Hepatic stellate cell (primary cell): ENCODE measurements at places on chromosomes 16 and 17.

GRCh38 chr16:77246150-77246549, 46.9 kb downstream of the SYCE1L start:
- DNase-seq: no peak

DNA sequence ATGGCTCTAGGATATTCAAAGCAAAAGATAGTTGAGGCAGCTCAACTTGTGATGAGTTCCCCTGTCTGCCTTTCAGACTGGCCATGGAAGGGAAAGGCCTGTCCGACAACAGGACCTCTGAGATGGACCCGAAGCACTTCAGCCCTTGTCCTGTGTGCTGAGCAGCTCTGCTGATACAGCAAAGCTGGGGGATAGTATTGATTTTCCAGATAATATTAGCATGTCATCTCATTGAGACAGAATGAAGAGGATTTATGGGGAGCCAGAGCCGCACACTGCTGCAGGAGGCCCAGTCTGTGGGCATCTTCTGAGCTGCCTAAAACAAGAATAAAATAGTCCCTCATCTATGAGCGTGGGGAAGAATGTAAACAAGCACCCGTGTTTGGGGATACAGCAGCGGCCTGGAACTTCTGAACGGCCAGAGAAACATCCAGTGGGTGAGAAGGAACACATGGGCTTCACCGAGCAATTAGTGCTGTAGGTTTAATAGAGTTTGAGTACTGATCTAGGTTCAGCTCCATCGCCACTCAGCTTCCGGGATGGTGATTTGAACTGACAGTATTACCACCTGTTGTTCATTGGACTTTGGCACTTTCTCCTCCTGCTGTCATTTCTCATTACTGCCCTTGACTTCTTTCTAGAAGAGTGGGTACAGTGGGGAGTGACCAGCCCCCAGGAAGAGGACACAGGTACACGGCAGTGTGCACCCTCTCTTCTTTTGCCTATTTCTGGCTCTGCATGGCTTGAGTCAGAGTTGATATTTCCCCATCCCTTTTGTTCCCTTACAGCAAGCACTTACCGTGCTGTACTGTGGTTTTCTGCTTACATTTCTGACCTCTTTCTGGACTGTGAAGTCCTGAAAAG, 96.5 kb upstream of the TBX2 start:
- DNase-seq: no peak

GRCh38 chr17:21146362-21147015, 19.7 kb downstream of the DHRS7B start:
- no peak for DNase-seq

GRCh38 chr17:3572231-3572630, 14.6 kb upstream of the TRPV3 start:
- DNase-seq: no peak

DNA sequence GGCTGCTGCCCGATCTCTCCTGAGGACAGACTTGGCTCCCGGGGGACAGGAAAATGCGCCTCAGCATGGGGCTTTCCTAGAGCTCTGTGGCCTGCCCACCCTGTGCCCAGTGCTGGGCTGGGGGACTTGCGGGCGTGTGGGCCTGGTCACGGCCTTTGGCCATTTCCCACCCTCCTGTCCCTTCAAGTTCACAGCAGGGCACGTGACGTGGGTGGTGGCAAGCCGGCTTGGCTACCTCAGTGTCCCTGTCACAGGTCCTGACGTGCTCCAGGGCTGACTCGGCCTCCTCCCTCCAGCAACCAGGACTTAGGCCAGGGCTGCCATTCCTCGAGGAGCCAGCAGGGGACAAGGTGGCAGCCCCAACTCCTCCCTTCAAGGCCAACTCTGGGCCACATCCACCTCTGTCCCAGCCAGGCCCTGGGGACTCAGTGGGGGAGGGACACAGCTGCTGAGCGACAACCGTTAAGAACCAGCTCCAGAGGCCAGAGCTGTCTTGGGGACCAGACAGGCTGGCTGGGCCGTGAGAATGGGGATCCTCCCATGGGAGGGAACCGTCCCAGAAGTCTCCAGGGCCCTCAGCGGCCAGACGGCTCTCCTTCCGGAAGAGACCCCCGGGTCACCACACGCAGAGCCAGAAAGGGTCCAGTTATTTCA, 981 bp upstream of the UNC13D start:
- DNase-seq: peak; percentile 91

- no peak for DNase-seq
Measured at GRCh38 chr16:79100447-79100846, 500.1 kb downstream of the MAF start.

GRCh38 chr17:42405076-42405475, 16.8 kb upstream of the STAT3 start:
- no peak for DNase-seq

GRCh38 chr16:30896889-30897733, 697 bp downstream of the CTF1 start:
- DNase-seq: peak; percentile 92

- peak; percentile 52 for DNase-seq
Measured at GRCh38 chr17:57605675-57606105, 139.4 kb downstream of the CCDC182 start.

GRCh38 chr17:81869221-81870130, 1.7 kb downstream of the ARHGDIA start:
- no peak for DNase-seq

DNA sequence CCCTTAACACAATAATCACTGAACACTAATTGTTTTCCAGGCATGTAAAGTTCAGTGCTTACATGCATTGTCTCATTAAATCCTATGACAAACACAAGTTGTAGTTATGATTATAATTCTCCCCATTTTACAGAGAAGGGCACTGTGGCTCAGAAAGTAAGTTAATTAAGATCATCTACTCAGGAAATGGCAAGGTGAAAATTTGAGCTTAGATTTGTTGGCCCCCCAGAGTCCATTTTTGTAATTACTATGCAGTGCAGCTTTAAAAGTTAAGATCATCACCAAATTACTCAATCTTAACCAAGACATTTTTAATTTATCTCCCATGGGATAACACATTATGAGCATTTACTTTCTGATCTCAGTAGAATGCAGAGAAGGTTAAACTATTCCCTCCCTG, 34.2 kb upstream of the CCL1 start:
- no peak for DNase-seq

DNA sequence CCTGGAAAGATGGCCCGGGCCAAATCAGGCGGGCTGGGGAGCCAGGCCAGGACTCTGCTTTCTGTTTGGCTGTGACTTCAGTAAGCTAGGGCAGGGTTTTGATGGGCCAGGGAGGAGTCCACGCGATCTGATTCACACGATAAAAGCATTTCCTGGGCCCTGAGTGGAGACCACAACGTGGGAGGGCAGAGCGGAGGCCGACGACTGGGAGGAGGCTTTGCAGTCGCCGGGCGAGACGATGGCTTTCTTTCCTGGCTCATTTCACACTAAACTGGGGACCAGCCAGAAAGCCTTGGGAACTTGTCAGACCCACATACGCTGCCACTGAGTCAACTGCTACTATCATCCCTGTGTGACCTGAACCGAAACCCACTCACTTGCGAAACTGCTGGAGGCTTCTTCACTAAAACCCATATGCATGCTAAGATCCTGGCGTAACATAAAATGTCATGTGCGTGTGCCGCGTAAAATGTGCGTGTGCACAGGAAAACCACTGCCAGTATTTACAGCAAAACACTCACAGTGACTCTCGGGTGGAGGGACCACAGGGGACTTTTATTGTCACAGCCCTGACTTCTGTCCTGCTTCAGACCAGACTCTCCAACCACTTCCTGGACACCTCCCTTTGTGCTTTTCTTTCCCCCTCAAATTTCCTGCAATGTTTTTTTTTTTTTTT, 14.2 kb upstream of the RHBDF2 start:
- DNase-seq: peak; percentile 96

- DNase-seq: no peak
Measured at GRCh38 chr16:12334852-12335251, 358.3 kb downstream of the SNX29 start.

DNA sequence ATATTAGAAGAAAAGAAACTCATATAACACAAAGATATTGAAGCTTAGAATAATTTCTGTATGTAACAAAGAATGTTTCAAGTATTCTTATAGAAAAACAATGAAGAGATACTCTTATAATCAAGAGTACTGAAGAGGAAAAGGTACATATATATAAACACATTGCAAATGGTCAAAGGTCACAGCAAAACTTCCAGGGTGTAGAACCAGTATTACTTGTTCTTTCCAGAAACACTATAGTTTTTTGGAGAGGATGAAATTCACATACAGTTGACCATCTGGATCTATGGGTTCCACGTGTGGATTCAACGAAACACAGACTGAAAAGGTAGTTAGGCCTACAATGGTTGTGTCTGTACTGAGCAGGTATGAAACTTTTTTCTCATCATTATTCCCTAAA, 22.6 kb downstream of the PRPSAP1 start:
- DNase-seq: no peak

- no peak for DNase-seq
Measured at GRCh38 chr17:79414063-79414792, 196.6 kb downstream of the RBFOX3 start.

DNA sequence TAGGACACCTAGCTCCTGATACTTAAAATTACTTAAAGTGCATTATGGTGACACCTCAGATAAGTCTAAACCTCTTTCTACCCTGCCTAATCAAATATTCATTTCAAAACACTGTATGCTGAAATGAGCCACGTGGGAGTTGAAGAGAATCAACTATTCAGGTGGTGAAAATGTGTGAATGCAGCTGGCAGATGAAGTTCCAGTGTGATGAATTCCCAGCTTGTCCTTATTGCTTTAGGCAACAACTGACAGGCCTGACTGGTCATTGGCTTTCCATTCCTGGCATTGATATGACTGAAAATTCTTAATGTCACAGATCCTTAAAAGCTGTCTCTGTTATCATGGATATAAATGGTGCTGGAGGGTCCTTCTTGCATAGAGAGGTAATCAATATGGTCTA, 301.9 kb upstream of the TBX2 start:
- no peak for DNase-seq

GRCh38 chr16:79929260-79929965, 328.9 kb upstream of the MAF start:
- DNase-seq: no peak

DNA sequence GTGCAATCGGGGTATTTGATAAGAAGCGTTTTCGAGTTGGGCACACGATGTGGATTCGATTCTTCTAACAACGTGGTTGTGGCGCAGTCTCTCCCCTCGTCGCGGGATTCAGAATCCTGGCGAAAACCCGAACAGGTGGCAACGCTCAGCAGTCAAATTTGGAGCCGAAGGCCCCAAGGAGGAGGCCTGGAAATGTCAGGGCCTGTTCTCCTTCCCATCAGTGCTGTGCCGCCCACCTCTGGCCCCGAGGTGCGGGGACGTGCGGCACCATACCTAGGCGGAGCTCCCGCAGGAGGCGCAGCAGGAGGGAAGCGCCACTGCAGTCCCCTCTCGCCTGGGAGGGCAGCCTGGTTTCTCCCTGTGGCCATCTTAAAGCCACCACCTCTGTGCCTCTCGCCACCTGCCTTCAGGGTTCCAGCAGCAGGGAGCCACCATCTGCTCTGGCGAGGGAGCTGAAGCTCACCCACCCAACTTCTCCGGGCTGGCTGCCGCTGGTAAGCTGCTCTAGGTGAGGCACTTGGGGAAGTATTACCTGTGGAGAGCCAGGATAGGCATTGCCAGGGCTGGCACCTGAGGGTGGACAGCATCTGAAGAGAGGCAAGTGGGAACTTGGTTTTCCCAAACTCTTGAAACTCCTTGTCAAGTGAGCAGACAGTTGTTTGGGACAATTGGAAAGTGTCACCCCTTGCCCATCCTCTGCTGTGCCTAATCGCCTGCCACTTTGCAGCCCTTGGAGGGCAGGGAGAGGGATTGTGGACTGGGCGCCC, 2.6 kb upstream of the AATF start:
- no peak for DNase-seq

DNA sequence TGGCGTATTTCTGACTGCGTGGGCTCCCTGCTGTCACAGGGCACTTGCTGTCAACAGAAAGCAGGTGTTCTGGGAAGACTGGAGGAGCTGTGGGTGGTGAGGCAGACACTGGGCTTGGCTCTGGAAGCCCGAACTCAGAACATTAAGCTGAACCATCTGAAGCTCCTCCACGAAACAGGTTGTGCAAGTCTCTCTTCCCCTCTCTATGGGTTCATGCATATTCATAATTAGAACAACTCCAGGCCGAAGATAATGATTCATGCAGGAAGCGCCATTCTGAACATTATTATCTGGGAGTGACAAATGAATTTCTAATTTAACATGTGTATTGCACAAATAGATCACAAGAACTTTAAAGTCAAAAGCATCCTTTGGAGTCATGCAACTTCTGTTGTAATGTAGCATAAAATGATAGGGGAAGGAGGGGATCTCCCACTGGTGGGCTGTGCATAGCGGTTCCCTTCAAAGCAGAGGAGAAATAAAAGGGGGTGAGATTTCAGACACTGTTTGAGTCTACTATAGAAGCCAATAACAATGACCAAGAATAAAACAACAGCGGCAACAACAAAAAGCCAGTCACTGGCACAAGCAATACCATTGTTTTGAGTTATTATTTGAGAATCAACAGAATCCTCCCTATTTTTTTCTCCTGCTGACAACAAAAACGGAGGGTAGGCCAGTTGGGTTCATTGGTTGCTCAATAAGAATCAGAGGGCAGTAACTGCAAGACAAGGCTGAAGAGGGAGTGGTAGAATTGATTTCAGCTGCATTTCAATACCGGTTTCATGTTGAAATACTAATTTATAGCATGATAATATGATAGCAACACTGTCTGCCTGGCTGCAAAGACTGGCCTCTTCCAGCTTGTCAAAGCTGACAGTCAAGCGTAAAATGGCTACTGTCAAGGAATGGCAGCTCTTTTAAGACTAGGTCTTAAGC, 407.3 kb downstream of the XYLT1 start:
- no peak for DNase-seq

DNA sequence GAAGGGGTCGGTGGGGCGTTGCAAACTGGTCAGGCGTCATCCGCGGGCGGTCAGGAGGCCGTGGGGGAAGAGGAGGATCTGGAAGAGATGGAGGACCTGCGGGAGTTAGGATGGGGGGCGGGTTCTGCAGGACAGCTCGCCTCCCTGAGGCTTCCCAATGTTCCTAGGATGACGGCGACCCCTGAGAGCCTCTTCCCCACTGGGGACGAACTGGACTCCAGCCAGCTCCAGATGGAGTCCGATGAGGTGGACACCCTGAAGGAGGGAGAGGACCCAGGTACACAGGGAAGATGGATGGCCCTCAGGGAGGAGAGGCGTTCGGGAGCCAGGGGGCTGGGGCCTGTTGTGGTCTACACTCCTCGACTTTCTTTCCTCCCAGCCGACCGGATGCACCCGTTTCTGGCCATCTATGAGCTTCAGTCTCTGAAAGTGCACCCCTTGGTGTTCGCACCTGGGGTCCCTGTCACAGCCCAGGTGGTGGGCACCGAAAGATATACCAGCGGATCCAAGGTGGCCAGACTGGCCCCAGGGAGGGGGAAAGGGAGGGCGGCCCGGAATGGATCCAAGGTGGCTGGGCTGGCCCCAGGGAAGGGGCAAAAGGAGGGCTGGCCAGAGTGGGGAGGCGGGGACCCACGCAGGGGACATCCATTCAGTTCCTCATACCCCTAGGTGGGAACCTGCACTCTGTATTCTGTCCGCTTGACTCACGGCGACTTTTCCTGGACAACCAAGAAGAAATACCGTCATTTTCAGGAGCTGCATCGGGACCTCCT, 839 bp downstream of the PLD2 start:
- peak; percentile 48 for DNase-seq

DNA sequence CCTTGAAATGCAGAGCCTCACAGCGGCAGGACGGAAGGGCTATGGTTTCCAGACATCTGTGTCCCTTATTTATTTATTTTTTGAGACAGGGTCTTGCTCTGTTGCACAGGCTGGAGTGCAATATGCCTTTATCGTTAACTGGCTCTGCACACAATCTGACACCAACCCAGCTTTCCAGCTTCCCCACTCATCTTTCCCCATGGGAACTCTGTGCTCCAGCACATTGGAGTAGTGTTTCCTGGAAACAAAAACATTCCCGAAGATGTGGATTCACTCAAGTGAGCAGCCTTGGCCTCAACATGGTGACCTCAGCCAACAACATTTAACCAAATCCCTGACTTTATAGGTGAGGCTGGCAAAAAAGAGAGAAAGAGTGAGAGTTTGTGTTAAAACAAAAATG, 307.1 kb downstream of the TMEM114 start:
- no peak for DNase-seq
